GM23338 (cell line): ENCODE measurements at places on chromosomes 6 and 20. TPM values are rescaled to one million over a fixed set of nuclear protein-coding genes. Genes with fewer than 3 reads are reported as not detected.
A peak's percentile ranks its signal among the peaks of the same experiment; 100 is the strongest.

- DNase-seq: no peak
- no peaks in the 10 kb centered on the region for H3K4me1 ChIP-seq
- H3K36me3 ChIP-seq: no peaks in the 10 kb centered on the region
- no peaks in the 10 kb centered on the region for H3K27me3 ChIP-seq
- H3K4me3 ChIP-seq: no peak overlapping the region
Observed at GRCh38 chr20:63222541-63222940, 6.6 kb upstream of the YTHDF1 start.

DNA sequence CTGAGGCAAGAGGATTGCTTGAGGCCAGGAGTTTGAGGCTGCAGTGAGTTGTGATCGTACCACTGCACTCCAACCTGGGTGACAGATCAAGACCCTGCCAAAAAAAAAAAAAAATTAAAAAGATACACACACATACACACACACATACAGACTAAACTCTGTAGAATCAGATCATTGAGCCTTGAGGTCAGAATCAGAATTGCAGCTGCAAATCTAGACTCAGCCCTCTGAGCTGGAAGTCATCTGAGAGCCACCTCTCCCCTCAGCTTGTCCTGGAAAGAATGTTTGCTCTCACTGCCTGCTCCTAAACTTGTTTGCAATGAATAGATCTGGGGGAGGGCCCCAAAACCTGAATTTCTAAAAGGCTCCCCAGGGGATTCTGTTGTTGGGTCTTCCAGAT is 41.4 kb upstream of the ANGPT4 start:
- 0 out of 2 replicates have a peak, but pooled peaks cover 3% of the 10 kb centered on the region for H3K4me1 ChIP-seq
- H3K27me3 ChIP-seq: no peaks in the 10 kb centered on the region
- DNase-seq: peak; percentile 49
- no peak overlapping the region for H3K4me3 ChIP-seq
- no peak overlapping the region for H3K27ac ChIP-seq

DNA sequence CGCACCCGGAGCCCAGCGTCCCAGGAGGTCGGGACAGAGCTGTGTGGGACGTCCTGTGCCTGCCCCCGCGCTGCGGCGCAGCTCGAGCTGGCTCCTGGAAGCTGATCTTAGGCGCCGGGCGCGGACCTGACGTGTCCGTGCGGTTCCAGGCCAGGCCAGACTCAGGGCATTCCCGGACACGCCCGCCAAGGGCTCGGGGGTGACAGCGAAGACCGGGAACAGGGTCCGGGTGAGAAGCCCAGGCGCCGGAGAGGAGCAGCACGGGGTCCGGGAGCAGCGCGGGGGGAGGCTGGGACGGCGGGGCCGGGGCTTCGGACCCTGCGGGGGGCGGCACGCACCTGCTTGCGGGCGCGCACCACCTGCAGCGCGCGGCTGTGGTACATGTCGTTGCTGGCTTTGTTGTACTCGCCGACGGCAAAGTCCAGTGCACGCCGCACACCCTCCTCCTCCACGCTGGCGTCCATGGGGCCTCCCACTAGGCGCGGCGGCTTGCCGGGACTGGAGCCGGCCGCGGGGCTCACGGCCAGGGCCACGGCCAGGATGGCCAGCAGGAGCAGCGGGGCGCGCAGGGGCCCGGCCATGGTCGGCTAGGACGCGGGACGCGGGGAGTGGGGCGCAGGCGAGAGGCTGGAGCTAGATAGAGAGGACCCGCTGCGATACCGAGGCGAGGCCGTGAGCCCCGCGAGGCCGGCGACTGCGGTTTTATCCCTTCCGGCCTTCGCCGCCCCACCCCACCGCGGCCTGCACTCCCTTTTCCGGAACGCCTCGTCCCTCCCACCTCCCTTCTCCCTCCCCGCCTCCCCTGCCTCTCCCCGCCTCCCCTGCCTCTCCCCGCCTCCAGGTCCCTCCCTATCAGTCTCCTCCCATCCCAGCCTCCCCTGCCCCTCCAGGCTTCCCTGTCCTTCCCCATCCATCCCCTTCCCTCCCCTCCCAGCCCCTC is at the start of gene CST3:
Gene CST3, minus strand, starts transcription at position 674 of the 940 bp plus-strand sequence. Its CDS starts 93 bp downstream, at position 581.
- peaks cover 6% of the 10 kb centered on the region; the same call in 1 of the 2 replicates for H3K4me1 ChIP-seq
- H3K36me3 ChIP-seq: no peaks in the 10 kb centered on the region
- H3K27me3 ChIP-seq: peaks cover 12% of the 10 kb centered on the region
- H3K4me3 ChIP-seq: peak within 1 kb of the TSS; percentile 84

- no peaks in the 10 kb centered on the region for H3K36me3 ChIP-seq
- H3K4me1 ChIP-seq: no peaks in the 10 kb centered on the region
- no peaks in the 10 kb centered on the region for H3K27me3 ChIP-seq
- DNase-seq: no peak
Observed at GRCh38 chr6:22323848-22324247, 27.0 kb upstream of the PRL start.

DNA sequence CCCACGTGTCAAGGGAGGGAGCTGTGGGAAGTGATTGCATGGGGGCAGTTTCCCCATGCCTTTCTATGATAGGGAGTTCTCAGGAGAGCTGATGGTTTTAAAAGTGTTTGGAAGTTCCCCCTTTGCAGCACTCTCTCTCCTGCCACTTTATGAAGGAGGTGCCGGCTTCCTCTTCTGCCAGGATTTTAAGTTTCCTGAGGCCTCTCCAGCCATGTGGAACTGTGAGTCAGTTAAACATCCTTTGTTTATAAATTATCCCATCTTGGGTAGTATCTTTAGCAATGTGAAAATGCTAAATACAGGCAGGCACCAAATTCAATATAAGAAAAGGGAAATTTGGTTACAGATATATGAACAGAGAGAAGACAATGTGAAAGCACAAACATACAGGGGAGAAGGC is 96.4 kb upstream of the EPHA7 start:
- H3K36me3 ChIP-seq: no peaks in the 10 kb centered on the region
- no peak overlapping the region for H3K27ac ChIP-seq
- H3K27me3 ChIP-seq: no peaks in the 10 kb centered on the region
- DNase-seq: no peak
- H3K4me1 ChIP-seq: no peaks in the 10 kb centered on the region

- H3K27me3 ChIP-seq: no peaks in the 10 kb centered on the region
- no peak for DNase-seq
- H3K36me3 ChIP-seq: no peaks in the 10 kb centered on the region
- no peak overlapping the region for H3K27ac ChIP-seq
- peaks cover 10% of the 10 kb centered on the region; the same call in 1 of the 2 replicates for H3K4me1 ChIP-seq
- no peak overlapping the region for H3K4me3 ChIP-seq
Observed at GRCh38 chr6:13278991-13279390, 49.3 kb downstream of the TBC1D7 start.

DNA sequence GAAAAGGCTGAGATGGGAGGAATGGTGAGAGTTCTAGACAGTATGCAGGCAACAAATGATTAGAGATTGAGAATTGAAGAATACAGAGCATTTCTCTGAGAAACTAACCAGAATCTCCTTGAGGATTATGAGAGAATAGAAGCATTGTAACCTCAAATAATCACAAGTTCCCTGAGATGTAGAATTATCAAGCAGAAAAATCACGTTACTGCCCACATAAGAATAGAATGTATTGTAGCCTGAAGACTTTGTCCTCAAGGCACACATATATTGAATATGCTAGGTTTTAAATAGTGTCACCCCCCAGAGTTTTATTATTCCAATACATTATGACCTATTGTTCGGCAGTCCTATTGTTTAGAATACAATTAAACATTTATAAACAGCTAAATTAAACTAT is 57.2 kb downstream of the CNKSR3 start:
- H3K27me3 ChIP-seq: no peaks in the 10 kb centered on the region
- DNase-seq: no peak
- H3K4me1 ChIP-seq: no peaks in the 10 kb centered on the region

- DNase-seq: no peak
- no peaks in the 10 kb centered on the region for H3K4me1 ChIP-seq
- peaks cover 7% of the 10 kb centered on the region; the same call in 1 of the 2 replicates for H3K36me3 ChIP-seq
- no peak overlapping the region for H3K27ac ChIP-seq
- H3K27me3 ChIP-seq: no peaks in the 10 kb centered on the region
- H3K4me3 ChIP-seq: no peak overlapping the region
Observed at GRCh38 chr6:70421509-70421908, 8.2 kb downstream of the FAM135A start.

GRCh38 chr20:8449123-8449522 is 317.1 kb downstream of the PLCB1 start:
- H3K4me1 ChIP-seq: no peaks in the 10 kb centered on the region
- H3K36me3 ChIP-seq: no peaks in the 10 kb centered on the region
- no peaks in the 10 kb centered on the region for H3K27me3 ChIP-seq
- DNase-seq: no peak

GRCh38 chr20:57570145-57570850 is 9.4 kb downstream of the PCK1 start:
- no peak for DNase-seq
- no peaks in the 10 kb centered on the region for H3K36me3 ChIP-seq
- H3K4me1 ChIP-seq: peaks cover 6% of the 10 kb centered on the region
- no peak overlapping the region for H3K27ac ChIP-seq

DNA sequence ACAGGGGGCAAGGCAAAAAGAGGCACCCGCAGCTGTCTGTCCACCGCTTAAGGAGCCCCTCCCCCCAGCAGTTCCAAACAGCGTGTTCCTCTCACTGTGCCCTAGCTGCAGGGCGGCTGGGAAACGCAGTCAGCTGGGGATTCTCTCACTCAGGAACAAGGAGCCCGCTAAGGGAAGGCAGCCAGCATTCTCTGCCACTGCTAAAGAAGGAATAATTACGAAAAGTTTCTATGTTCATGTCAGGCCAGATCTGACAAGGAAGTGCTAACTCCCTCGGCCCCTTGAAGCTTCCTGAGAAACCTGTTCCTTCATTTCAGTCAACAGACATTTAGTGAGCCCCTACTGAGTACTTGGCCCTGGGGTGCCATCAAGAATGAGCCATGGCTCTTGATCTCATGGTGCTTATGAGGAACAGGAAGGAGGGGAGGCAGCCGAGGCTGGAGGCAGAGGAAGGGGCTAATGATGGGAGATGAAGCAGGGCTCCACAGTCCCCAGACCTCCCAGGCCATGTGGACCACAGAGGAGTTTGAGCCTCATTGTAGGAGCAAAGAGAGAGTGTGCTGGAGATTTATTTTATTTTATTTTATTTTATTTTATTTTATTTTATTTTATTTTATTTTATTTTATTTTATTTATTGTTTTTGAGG is 101.7 kb upstream of the PMEPA1 start:
- no peaks in the 10 kb centered on the region for H3K27me3 ChIP-seq
- H3K4me3 ChIP-seq: no peak overlapping the region
- no peak overlapping the region for H3K27ac ChIP-seq
- H3K36me3 ChIP-seq: no peaks in the 10 kb centered on the region
- peaks cover 10% of the 10 kb centered on the region; the same call in 1 of the 2 replicates for H3K4me1 ChIP-seq

DNA sequence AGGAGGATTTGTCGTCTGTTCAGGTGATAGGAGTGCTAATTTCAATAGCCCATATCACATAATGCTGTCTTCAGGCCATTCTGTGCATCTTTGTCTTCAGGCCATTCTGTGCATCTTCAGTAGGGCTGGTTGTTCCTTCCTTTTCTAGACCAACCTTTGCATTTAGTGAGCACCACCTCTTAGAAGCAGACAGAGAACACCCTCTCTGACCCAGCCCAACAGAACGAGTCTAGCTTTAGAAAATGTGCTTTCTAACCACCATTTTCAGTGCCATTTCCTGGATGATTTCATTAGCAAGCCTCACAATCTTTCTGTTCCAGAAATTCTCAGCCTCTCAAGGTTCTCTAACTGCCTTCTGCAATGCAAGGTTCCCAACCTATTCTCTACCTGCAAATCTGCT is 215.3 kb upstream of the KCNQ5 start:
- no peak overlapping the region for H3K27ac ChIP-seq
- H3K27me3 ChIP-seq: no peaks in the 10 kb centered on the region
- no peak overlapping the region for H3K4me3 ChIP-seq
- no peak for DNase-seq

- no peaks in the 10 kb centered on the region for H3K36me3 ChIP-seq
- H3K4me1 ChIP-seq: peaks cover 10% of the 10 kb centered on the region
- H3K4me3 ChIP-seq: 0 out of 2 replicates have a peak overlapping the region, but pooled peaks have one; percentile 29
- H3K27ac ChIP-seq: no peak overlapping the region
- peak; percentile 92 for DNase-seq
- peaks cover 22% of the 10 kb centered on the region for H3K27me3 ChIP-seq
Observed at GRCh38 chr20:1005452-1006027, 3.4 kb upstream of the RSPO4 start.

The TMEM244 gene
- total RNA-seq: not detected in 2 replicates

The CRISP3 gene
- not detected in 2 replicates for total RNA-seq

The TFAP2B gene
- not detected in 2 replicates for total RNA-seq

The ULBP3 gene
- total RNA-seq: 3.3 and 4.2 TPM in 2 replicates

The SLC12A5 gene
- total RNA-seq: 0.35 and 3.5 TPM in 2 replicates

The PMEPA1 gene
- 7.3 and 8.9 TPM in 2 replicates for total RNA-seq

The HLA-DPB1 gene
- 32.1 and 37.6 TPM in 2 replicates for total RNA-seq

The HLA-G gene
- total RNA-seq: 1.5 and 2.8 TPM in 2 replicates
